Ovary (tissue), 10 donors: ENCODE measurements at places on chromosomes 2 and 18. TPM values are rescaled to one million over a fixed set of nuclear protein-coding genes. Genes with fewer than 3 reads are reported as not detected.

- no peak for DNase-seq
Measured at GRCh38 chr2:186255823-186256222, 230.2 kb upstream of the ZC3H15 start.

Gene LYPD6B
- total RNA-seq, result 17.0 TPM

Gene DQX1
- total RNA-seq, result 0.24 TPM

Gene FOXD4L1
- 0.25 TPM for total RNA-seq

- no peak for DNase-seq
Measured at GRCh38 chr2:214075456-214075855, 335.4 kb upstream of the VWC2L start.

DNA sequence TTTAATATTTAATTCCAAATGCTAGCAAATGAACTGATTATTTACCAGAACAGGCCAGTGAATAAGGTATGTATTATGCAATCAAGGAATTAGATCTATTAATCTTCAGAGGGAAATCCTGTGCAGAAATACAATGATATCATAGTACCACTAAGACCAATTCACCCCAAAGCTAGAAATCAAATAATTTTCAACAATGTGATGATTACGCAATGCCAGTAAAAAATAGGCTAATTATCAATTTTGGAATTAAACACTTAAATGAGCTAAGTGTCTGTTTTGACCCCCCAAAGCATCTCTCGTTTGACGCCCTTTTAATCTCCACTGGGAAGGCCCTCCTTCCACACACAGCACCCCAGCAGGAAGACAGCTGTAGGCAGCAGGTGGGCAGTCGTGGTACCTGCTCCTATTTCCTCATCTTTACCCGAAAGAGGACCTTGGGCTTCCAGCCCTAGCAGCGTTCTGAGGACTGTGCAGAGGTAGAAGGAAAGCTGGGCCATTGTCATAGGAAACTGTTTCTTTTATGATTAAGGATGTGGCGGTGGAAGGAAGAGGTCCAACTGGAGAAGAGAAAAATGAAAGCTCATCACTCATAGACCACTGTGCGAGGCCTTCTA, 84.7 kb downstream of the MBP start:
- DNase-seq, result no peak

DNA sequence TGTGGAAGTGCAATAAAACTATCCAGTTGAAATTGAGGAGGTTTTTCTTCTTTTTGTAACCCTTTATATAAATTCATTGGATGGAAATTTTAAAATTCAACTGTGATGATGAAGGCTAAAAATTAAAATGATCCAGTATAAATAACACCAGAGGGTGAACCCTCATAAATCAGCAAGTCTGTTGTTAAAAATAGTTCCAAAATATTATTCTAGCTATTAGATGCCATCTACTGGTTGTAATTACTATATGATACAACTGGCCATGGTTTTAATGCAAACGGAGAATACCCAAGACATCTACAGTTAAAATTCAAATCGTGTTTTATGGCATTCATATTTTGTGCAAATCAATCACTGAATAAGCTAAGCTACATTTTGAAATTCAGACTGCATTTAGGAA, 53.8 kb downstream of the TMEM200C start:
- DNase-seq, result no peak

Gene PECR
- 15.0 TPM for total RNA-seq

Gene TSHZ1
- total RNA-seq, result 81.3 TPM

GRCh38 chr2:139366681-139367080, 586.5 kb upstream of the NXPH2 start:
- DNase-seq, result no peak
